Dermis microvascular lymphatic vessel endothelial cell (primary cell): ENCODE measurements at places on chromosomes 2 and 18. TPM values are rescaled to one million over a fixed set of nuclear protein-coding genes. Genes with fewer than 3 reads are reported as not detected.

DNA sequence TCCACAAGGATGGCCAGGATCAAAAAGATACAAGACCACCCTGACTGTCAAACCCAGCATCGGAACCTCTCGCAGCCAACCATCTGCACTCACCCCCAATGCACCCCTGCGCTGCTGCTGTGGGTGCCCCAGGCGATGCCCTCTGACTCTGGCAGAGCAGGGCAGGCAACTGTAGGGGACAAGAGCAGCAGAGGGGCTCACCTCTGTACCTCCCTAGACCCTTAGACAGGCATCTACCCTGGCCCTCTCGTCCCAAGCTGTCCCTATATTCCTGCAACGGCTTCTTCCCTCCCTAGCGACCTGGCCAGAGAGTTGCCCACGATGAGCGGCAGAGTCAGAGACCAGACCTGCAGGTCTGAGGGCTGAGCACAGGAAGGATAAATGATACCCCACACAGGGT is 128.2 kb downstream of the HDAC4 start:
- no peak for DNase-seq

GRCh38 chr18:35193316-35193715 is 47.5 kb upstream of the ZNF397 start:
- no peak for DNase-seq

GRCh38 chr18:47727409-47727808 is 203.1 kb downstream of the SMAD2 start:
- DNase-seq = no peak

DNA sequence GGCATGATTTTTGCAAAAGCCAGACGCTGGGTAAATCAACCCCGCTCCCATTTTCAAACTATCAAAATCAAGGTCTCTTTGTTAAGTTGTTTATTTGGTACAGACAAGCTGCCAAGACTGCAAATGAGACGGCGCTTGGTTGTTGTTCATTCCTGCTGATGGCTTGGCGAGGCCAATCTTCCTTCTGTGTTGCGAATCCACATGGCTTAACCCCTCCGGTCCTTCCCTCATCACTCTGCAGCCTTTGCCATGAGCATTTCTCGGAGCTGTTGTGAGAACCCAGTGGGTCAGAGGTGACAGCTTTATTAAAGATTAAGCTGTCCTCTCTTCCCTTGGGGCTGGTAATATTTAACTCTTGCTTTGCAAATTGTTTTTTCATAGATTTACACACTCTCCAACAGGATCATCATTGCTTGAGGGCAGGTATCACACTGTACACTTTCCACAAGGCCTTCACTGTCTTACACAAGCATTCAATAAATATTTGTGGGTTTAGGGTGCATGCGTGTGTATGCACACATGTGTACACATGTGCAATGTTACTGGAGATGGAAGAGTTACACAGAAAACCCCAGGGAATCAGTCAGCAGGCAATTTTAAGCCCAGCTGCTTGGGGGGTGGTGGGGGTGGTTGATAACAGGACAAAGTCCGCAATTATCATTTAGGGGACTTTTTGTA is 27.8 kb upstream of the KCNF1 start:
- no peak for DNase-seq

GRCh38 chr2:109435066-109435690 is 178.6 kb downstream of the SEPTIN10 start:
- no peak for DNase-seq

- DNase-seq = no peak
Observed at GRCh38 chr2:199806179-199806578, 44.8 kb downstream of the FTCDNL1 start.

The RNU2-63P gene
- 99.9 TPM in 1 of 2 replicates, not detected in the other for total RNA-seq

The TCF7L1 gene
- 4.2 and 6.2 TPM in 2 replicates for total RNA-seq

The ABCB11 gene
- total RNA-seq = not detected in 2 replicates
